Stimulated activated CD8-positive, alpha-beta memory T cell treated with anti-CD3 and anti-CD28 coated beads, Interleukin-4, amount 100 ng/mL, for 4 hours (primary cell): ENCODE measurements at places on chromosomes 16 and 17.

DNA sequence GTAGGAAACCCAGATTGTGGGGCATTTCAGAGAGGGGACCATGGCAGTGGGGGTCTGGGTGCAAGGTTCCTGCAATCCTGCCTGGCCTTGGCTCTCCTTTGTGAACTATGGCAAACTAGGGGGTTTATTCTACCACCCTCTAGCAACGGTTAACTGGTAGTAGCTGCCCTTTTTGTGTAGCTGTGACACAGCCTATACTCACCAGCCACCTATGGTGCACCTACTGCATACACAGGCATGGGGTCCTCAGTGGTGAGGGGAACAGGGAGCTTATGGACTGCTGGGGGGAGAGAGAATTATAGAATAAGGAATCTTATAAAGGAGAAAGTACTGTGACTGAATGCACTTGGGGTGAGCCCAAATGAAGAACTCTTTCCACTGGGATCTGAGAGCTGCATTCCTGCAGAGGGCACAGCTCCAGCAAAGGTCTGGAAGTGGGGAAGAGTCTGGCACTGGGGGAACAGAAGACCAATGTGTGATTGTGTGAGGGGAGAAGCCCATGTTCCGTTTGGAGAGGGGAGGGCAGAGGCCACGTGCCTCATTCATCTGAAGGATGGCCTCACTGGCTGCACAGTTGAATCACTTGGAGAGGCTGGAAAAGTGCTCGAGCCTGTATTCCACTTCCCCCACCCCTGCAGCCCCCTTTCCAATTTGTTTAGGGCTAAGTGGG is 2.1 kb downstream of the MT1X start:
- no peak for DNase-seq

- DNase-seq = no peak
Observed at GRCh38 chr17:55281649-55282378, 17.1 kb downstream of the HLF start.

- DNase-seq = no peak
Observed at GRCh38 chr17:14487068-14487467, 186.2 kb downstream of the HS3ST3B1 start.

- DNase-seq = no peak
Observed at GRCh38 chr17:8013731-8014557, 11.5 kb downstream of the GUCY2D start.

GRCh38 chr17:59498530-59499307 is 66.7 kb upstream of the DHX40 start:
- no peak for DNase-seq

DNA sequence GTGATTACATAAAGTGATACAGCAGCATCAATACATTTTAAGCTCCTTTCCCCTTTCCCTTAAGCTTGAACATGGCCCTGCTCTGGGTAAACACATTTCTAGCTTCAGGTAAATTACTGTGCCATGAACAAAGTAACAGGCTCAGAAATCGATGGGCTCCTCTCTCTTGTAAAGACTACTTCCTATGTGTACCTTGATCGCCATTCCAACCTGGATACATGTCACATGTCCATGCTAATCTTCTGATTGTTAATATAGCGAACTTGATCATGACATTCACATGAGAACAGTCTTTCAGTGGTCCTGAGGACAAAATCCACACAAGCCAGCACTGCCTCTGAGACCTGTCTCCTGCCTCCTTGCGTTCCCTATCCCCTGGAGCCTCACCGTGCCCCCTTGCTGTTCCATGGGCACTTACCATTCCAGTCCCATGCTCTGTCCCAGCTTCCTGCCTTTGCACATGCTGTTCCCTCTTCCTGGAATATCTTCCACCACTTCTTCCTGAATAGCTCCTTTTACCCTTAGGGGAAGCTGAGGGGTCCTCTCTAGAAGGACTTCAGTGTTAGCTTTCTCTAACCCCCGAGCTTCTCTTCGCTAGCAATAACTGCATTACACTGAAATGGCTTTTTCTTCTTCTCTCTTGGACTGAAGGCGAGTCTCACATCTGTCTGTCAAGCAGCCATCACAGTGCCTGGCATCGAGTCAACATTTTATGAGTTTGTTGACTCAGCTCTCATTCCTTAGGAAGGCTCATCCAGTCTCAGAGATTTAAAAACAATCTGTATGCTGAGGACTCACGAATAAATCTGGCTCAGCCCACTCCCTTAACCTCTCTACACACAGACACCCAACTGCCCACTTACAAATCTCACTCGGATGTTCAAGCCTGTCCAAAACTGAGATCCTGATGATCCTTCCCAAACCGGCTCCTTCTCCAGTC is 93.3 kb downstream of the ASIC2 start:
- DNase-seq = no peak

GRCh38 chr16:86383488-86384262 is 126.7 kb upstream of the FOXF1 start:
- DNase-seq = no peak
